GM23248 (cell line): ENCODE measurements at places on chromosomes 3 and 15.

DNA sequence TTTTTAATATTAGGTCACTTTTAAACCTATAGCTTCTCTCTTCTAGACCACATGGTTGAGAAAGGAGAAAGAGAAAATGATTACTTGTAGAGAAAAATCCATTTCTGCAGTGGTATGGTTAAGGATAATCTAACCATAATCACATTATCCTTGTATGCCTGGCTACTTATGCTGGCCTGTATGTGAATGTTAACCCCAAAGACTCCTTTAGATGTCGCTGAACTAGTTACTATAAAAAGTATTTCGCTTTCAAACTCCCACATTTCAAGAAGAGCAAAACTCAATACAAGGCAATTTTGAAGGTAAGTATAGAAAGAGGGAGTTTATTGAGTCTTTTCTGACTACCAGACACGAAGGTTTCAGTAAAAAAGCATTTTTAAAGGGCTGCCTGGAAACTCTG lies 2.2 kb downstream of the KCTD6 start:
- no peak for DNase-seq

DNA sequence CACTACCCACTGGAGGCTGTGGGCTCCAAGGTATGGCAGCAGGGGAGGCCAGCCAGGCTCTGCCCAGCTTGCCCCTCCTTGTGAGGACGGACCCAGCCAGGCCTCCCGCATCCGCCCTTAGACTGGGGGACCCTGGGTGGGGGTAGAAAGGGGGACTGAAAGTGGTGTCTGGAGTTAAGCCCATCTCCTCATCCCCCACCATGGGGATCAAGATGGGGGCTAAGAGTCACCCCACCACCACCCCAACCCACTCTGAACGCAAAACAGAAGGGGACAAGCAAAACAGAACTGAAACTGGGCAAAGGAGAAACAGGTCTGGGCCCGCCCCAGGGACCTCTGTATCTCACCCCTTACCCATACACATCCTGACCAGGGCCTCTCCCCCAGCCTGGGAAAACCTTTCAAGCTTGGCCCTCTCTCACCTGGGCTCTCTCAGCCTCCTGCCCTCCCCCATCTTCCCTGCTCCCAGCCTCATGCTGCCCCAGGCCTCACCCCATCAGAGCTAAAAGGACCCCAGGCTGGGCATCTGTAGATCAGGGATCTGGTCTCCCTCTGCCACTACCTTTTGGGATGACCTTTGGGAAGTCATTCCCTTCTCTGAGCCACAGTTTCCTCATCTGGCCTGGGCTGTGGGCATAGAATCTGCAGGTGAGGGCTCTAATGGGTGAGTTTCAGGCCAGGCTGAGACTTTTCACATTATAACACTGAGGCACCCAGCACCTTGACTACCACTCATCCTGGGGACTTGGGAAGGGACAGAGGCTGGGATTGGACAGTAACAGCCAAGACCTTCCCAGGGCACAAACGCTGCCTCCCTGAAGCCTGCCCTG lies 30.0 kb upstream of the CYP11A1 start:
- no peak for DNase-seq

DNA sequence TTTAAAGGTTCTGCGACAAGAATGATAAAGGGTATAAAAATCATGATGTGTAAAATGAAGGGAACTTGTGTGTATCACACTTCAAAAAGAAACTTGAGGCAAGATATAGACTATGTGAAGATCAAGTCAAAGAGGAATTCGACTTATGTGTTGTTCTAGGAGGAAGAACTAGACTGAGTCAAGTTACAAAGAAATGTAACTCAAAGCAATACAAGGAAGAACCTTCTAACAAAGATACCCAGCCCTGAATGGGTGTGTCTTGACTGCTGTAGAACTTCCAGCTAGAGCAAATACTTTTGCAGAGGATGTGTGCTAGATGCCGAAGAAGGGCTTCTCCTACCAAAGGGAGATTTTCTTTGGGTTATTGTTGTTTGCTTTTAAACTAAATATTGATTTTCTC lies 2.4 kb downstream of the SLC49A4 start:
- DNase-seq = no peak

GRCh38 chr15:98689431-98689861 lies 41.1 kb downstream of the IGF1R start:
- peak; percentile 75 for DNase-seq

DNA sequence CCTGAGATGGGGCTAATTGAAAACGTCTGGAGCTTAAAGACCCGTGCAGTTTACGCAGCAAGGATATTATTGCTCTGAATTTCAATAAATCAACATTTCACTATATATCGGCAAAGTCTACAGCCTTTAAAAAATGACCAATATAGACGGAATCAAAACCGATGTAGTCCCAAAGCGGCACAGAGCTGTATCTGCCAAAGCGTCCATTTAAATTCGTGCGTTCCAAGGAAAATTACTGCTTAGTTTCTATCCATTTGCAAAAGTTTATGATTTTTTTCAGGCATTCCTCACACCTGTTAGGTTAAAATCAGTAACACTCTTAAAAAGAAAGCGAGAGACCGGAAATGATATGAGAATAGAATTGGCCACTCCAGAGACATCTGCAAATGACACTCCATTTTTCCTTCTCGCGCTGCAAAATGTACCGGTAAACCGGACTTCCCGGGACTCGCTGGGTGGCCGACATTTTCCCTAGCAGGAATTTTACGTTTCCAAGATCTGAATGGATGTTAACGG lies 777 bp upstream of the EIF4A2 start:
- DNase-seq = no peak

DNA sequence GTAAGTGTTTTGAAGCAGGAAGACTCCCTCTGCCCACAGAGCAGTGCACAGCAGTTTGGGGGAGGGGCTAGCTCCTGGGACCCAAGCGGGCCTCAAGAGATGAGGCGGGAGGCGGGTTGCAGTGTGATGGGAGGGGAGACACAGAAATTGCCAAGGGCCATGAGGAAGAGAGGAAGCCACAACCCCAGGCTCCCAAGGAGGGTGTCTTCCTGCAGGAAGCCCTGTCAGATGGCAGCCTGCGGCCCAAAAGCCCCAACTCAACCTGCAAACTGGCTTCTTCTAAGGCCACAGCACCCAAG lies 7.3 kb upstream of the ISLR2 start:
- DNase-seq = no peak

- DNase-seq = no peak
Observed at GRCh38 chr15:45794712-45795439, 160.0 kb downstream of the SQOR start.

- no peak for DNase-seq
Observed at GRCh38 chr15:53535886-53536285, 223.6 kb downstream of the WDR72 start.

GRCh38 chr3:129341331-129342141 lies 62.9 kb downstream of the HMCES start:
- DNase-seq = no peak

GRCh38 chr3:114152519-114153151 lies 26.2 kb downstream of the DRD3 start:
- DNase-seq = peak; percentile 90

- DNase-seq = no peak
Observed at GRCh38 chr3:178465260-178466180, 70.7 kb upstream of the KCNMB2 start.

- no peak for DNase-seq
Observed at GRCh38 chr3:56942523-56942922, 117.9 kb upstream of the SPATA12 start.
